ENCODE measurements at places on chromosomes 7 and 10. TPM values are rescaled to one million over a fixed set of nuclear protein-coding genes. Genes with fewer than 3 reads are reported as not detected.

The TMEM184A gene
- 4.4 TPM for total RNA-seq

The NXPH1 gene
- total RNA-seq = not detected

DNA sequence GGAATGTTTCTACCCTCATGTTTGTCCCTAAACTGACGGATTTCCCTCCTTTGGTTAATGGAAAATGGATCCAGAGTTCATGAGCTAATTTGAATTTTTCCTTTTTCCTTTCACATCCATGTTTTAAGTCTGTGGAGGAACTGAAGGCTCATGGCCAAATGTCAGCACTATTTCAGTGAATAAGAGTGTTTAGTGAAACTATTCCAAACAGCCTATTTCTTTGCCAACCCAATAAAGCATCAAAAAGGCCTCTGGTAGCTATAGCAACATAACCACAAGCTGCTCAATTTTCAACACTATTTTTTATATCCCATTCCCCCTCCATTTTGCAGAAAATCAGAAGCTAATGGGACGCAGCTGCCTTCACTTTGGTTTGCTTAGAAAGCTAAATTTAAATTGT lies 1454.1 kb downstream of the GATA3 start:
- H3K4me1 ChIP-seq = no peaks in the 10 kb centered on the region
- H3K27me3 ChIP-seq = no peaks in the 10 kb centered on the region
- H3K27ac ChIP-seq = no peak overlapping the region
- no peaks in the 10 kb centered on the region for H3K36me3 ChIP-seq
- no peak overlapping the region for H3K4me3 ChIP-seq

GRCh38 chr10:95818668-95819067 lies 62.7 kb downstream of the ENTPD1 start:
- no peaks in the 10 kb centered on the region for H3K36me3 ChIP-seq
- H3K4me3 ChIP-seq = no peak overlapping the region
- H3K27ac ChIP-seq = peak overlapping the region; percentile 24
- DNase-seq = no peak
- H3K27me3 ChIP-seq = no peaks in the 10 kb centered on the region

DNA sequence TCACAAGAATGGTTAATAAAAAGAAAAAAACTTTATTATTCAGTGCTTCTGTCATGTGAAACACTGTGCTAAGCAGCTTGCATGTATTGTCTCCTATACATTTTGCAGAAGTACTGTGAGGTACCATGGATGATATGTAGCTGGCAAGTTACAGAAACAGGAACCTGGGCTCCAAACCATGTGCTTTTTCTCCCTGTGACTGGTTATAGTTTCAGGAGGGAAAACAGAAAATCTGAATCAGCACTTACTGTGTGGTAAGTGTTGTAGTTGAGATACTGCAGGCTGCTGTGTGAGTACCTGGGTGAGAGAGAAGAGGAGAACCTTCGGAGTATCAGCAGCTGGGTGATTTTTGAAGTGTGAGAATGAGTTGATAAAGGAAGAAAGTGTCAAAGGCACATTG lies 285.0 kb downstream of the SUGCT start:
- no peak for DNase-seq
- H3K27me3 ChIP-seq = no peaks in the 10 kb centered on the region
- no peak overlapping the region for H3K27ac ChIP-seq
- H3K4me3 ChIP-seq = no peak overlapping the region
- H3K36me3 ChIP-seq = no peaks in the 10 kb centered on the region
- H3K4me1 ChIP-seq = no peaks in the 10 kb centered on the region

DNA sequence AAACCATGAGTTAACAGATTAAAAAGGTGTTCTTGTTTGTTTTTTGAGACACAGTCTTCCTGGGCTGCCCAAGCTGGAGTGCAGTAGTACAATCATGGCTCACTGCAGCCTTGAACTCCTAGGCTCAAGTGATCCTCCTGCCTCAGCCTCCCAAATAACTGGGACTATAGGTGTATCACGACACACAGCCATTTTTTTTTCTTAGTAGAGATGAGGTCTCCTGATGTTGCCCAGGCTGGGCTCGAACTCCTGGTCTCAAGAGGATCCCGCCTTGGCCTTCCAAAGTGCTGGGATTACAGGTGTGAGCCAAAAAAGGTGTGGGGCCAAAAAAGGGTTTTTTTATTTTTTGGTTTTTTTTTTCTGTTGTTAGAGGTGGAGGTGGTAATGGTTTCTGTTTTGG lies 29.3 kb downstream of the KMT2C start:
- H3K27me3 ChIP-seq = no peaks in the 10 kb centered on the region
- no peaks in the 10 kb centered on the region for H3K36me3 ChIP-seq
- no peaks in the 10 kb centered on the region for H3K4me1 ChIP-seq
- H3K4me3 ChIP-seq = no peak overlapping the region
- no peak overlapping the region for H3K27ac ChIP-seq
- DNase-seq = peak; percentile 53

GRCh38 chr7:49855281-49855980 lies 82.0 kb downstream of the VWC2 start:
- no peak overlapping the region for H3K4me3 ChIP-seq
- H3K27ac ChIP-seq = no peak overlapping the region

- H3K27ac ChIP-seq = no peak overlapping the region
- H3K4me3 ChIP-seq = no peak overlapping the region
- no peaks in the 10 kb centered on the region for H3K4me1 ChIP-seq
- no peaks in the 10 kb centered on the region for H3K27me3 ChIP-seq
- no peaks in the 10 kb centered on the region for H3K36me3 ChIP-seq
- DNase-seq = no peak
These were observed 411.4 kb downstream of the PAXIP1 start for GRCh38 chr7:154591544-154591943.

DNA sequence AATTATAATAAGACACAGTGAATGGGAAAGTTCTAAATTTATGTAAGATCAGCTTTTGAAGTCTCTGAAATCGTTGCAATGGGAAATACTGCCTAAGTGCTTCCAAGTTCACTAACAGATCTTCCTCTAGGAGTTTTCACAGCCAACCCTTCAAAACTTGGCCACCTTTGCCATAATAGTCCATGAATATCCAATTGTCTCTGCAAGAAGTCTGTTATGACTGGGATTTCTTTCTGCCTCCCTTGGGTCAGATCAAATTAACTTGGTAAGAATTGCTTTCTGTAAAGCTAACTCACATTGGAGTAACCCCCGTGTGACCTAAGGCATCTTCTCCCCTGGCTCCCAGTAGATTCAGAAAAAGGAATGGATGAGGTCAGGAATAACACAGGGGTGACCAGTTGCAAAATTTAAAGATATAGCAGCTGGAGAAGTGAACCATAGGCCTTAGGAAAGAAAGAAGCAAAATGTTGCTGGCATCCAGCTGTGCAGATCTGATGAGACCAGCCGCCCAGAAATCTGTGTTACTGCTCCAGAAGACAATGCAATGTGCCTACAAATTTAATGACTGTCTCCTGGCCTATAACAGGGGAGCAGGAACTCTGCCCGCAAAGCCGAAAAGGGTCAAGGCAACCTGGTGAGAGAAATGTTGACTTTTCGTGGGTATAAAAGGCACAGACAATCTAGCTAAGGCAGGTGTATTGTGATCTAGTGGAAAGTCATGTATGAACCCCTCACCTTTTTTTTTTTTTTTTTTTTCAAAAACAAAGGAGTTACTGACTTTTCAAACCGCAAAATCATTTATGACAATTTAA lies 7.5 kb upstream of the OPTN start:
- H3K4me3 ChIP-seq = no peak overlapping the region
- H3K36me3 ChIP-seq = no peaks in the 10 kb centered on the region
- H3K4me1 ChIP-seq = no peaks in the 10 kb centered on the region

DNA sequence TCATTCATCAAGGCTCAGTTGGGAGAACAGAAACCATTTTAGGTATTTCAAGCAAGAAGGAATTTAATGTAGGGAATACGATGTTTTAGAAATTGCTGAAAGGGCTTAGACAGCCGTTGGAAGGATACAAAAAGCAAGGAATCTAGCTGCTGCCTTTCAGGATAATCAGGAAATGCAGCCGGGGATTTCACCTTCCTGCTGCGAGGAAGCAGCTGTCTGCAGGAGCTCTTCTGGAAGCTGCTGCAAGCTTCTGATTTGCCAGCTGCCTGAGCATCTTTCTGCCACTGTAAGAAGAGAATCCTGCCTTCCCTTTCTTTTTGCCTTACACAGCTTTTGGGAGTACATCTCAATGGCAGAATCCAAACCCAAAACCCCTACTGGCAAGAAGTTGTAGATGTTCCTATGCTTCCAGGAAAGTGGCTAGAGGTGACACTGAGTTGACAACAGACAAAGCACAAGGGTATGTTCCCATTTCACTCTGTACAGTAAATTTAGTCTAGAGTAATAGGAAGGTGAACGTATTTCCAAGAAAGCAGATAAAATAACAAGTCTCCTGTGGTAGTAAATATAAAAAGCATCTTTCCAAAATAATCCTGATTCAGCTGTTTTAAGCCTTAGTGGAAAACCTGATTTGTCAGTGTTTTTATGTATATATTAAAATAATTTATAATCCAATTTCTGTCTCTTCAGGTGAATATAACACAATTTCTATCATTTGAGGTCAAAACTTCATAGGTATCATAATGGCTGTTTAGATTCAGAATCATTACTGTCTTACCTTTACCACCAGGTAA lies 148.4 kb upstream of the LRGUK start:
- H3K27me3 ChIP-seq = no peaks in the 10 kb centered on the region
- H3K4me1 ChIP-seq = no peaks in the 10 kb centered on the region
- H3K4me3 ChIP-seq = no peak overlapping the region
- H3K27ac ChIP-seq = no peak overlapping the region
- DNase-seq = no peak
